ENCODE measurements at places on chromosomes 3 and 15.
A peak's percentile ranks its signal among the peaks of the same experiment; 100 is the strongest.

GRCh38 chr3:41370307-41370706 is 171.0 kb downstream of the CTNNB1 start:
- no peak for DNase-seq

- no peak for DNase-seq
Observed at GRCh38 chr3:129315998-129316247, 37.3 kb downstream of the HMCES start.

DNA sequence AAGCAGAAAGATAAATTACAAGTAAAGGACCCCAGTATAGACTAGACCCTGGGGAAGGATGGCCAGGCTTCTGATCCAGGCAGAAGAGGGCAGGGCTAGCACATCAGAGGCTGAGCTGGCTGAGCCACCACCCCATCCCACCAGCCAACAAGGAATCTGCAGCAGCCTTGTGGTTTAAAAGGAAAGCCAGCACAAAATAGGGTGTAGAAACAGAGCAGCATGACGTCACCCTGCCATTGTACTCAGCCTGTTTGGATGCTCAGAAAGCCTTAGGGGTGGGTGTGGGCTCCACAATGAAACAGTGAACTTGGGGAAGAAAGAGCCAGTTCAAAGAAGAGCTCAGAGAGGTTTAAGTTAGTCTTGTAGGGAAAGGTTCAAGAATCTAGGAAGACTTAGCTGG is 28.2 kb downstream of the DUOX1 start:
- no peak for DNase-seq

GRCh38 chr15:77076323-77076915 is 5.5 kb upstream of the TSPAN3 start:
- no peak for DNase-seq

DNA sequence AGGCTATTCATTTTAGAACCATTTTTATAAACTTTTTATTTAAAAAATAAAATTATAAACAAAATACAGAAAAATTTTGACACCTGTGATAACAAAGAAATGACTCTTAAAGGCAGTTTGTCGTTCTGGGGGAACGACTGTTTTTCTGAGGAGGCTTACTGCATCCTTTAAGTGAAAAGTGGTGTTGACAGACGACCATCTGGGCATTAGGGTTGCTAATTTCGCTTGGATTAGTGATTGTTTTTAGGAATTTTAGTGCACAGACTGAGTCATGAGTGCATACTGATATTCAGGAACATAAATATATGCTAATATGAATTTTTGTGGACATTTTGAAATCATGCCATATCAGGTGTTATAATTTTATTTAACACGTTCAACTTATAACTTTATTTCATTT is 28.5 kb downstream of the OSTN start:
- DNase-seq: no peak

- no peak for DNase-seq
Observed at GRCh38 chr3:4655145-4656045, 162.2 kb downstream of the ITPR1 start.

GRCh38 chr3:163924600-163924999 is 1153.7 kb downstream of the SI start:
- DNase-seq: no peak

- DNase-seq: no peak
Observed at GRCh38 chr3:46386205-46386604, 15.5 kb downstream of the CCR5 start.

- no peak for DNase-seq
Observed at GRCh38 chr3:40938591-40938990, 260.7 kb upstream of the CTNNB1 start.

GRCh38 chr15:38226608-38227266 is 25.9 kb upstream of the SPRED1 start:
- DNase-seq: no peak

DNA sequence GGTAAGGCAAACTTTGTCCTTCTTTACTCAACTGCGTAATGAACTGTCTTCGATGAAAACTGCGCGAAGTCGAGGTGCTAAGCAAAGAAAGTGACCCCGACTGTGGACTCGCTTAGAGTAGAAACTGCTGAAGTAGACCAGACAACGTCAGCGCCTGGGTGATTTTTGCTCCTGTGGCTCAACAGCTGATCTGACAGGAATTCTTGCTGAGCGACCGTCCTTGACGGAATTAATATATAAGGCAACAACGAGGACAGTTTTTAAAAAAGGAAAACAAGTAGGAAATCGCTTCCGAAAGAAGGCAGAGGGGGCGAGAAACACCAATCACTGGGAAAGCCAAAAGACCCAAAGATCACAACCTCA is 541 bp downstream of the RPS27L start:
- DNase-seq: peak; percentile 54

- no peak for DNase-seq
Observed at GRCh38 chr3:65824166-65824565, 214.6 kb downstream of the MAGI1 start.

DNA sequence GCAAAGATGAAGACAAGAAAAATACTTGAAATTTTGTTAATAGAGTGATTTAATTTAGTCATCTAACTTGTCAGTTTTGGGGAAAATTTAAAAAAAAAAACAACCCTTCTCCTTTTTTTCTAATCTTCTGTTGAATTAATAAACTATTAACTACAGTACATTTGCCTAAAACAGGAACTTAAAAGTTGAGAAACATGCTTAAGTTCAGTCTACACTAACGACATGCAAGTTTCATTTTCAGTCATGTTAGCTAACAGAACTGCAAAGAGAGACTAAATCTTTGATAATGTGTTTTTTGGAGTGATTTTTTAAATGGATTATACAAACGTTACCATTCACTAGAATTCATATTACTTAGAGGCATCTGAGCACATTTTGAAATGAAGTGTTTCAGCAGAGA is 71.9 kb upstream of the MBNL1 start:
- no peak for DNase-seq

GRCh38 chr15:27358751-27359434 is 387.9 kb downstream of the GABRG3 start:
- DNase-seq: peak; percentile 9

All from right renal cortex interstitium (tissue), 3 donors.